Cortex of kidney (tissue), 1 donor: ENCODE measurements at places on chromosomes 11 and 22.

DNA sequence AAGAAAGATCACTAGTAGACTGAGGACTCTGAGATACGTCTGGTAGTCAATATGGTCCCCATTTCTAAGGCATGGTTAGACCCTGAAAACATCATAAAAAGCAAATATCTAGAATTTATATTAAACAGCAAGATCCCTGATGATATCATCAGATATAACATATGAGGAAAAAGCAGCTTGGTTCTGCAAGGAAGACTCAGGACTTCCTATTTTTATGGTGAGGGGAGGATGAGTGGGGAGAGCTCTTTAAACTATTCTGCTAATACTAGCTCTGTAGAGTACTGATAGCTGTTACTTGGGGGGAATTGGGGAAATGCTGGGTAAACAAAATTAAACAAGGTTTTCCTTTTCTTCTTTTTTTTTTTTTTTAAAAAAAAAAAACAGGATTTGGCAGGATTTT lies 235.8 kb downstream of the SWAP70 start:
- DNase-seq = no peak

- no peak for DNase-seq
These were observed 76.4 kb upstream of the NNMT start for GRCh38 chr11:114219559-114220349.

GRCh38 chr11:123718063-123718462 lies 23.4 kb downstream of the ZNF202 start:
- no peak for DNase-seq

- no peak for DNase-seq
These were observed 762 bp upstream of the CCDC134 start for GRCh38 chr22:41799486-41800347.

DNA sequence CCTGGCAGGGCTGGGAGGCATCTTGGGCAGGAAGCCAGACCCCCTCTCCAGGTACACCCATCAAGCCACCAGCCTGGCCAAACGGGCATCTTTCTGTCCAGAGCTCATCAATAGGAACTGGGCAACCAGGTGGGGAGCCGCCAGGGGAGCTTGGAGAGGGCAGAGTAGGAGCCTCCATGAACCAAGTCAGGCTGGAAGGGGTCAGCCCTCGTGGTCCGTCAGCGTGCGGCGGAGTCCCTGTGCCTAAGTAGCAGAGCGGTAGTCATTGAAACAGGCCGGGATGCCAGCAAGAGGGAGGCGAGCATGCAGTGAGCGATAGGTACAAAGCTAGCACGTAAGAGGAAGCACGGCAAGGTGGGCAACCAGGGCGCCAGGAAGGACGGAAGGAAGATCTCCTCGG lies 1.7 kb downstream of the RTL6 start:
- no peak for DNase-seq

- DNase-seq = no peak
These were observed 35.6 kb downstream of the RTL6 start for GRCh38 chr22:44462246-44463010.

GRCh38 chr11:22491555-22492225 lies 133.9 kb downstream of the FANCF start:
- no peak for DNase-seq

DNA sequence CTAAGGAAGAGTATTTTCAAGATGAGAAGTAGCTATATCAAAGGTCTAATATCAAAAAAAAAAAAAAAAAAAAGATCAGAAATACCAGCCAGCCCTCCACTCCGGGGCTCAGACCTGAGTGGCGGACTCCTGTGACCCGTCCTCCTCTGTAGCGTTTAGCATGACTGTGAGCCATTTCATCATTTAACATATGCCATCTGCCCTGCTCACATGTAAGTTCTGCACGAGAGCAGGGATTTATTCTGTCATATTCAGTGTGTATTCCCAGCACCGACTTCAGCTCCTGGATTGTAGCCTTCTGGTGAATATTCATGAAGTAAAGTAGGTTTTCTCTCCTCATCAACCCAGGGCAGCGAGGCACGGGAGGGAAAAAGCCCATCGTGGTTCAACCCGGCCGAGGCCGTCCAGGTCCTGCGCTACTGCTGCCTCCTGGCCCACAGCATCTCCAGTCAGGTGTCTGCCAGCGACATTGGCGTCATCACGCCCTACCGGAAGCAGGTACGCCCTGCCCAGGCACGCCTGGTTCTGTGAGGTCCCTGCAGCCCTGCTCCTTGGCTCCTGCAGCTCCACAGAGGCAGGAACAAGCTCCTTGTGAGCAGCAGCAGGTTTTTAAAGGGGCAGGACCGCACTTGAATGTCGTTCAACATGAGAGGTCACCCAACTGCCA lies 12.7 kb upstream of the PANX2 start:
- no peak for DNase-seq

- no peak for DNase-seq
These were observed 81.1 kb upstream of the CRTAM start for GRCh38 chr11:122757201-122757600.

GRCh38 chr11:130834886-130835285 lies 81.4 kb downstream of the SNX19 start:
- no peak for DNase-seq

DNA sequence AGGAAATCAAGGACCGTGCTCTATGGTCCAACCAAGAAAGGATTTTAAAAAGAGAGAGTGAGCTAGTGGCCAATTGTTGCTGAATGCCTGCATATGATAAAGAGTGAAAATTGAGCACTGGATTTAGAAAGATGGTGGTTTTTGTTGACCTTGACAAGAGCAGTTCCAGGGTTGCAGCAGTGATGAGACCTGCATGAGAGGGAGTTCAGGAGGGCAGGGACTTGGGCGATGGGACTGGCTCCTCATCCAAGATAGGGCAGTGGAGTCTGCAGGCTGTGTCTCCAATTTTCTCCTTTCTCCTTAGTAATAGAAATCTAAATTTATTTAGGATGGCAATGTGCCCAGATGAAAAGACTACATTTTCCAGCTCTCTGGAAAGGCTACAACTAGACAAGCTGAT lies 94.0 kb upstream of the B3GAT1 start:
- no peak for DNase-seq

GRCh38 chr11:76653674-76654284 lies 16.8 kb downstream of the LRRC32 start:
- DNase-seq = no peak

GRCh38 chr22:41787331-41787730 lies 13.1 kb upstream of the CCDC134 start:
- DNase-seq = no peak

DNA sequence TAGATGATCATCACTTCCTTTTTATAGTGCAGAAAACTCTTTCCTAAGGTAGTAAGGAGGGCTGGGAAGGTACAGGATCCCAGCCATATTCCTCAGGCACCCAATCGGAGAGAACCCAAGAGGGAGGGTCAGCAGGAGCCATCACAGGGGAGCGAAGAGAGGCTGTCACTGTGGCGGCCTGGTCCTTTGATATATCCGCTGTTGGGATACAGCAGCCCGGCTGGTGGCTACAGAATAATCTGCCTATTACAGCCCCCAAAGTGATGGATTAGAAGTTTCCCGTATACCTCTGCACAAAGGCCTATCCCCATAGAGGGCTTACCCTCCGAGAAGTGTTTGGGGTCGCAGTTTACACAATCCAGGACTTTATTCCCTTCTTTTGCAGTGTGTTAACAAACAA lies 48.5 kb downstream of the OR4D9 start:
- DNase-seq = no peak

GRCh38 chr22:49672014-49672516 lies 155.6 kb downstream of the BRD1 start:
- DNase-seq = no peak

DNA sequence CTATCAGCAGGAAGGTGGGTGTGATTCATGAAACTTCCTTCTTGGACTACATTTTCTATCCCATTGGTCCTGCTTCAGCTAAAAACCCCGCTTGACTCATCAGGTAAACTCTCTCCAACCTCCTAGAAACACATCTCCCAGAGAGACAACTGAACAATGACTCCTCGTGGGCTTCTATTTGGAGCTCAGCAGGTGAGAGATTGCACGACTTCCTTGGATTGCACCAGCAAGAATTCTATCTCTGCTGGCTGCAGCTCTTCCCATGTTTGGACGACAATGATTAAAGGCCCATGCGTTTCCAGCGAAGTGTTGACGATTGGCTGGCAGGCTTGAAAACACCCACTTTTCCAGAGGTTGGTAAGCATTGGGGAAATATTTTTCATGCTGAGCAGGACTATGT lies 216.1 kb upstream of the NTM start:
- no peak for DNase-seq

GRCh38 chr11:131814108-131814507 lies 443.7 kb downstream of the NTM start:
- DNase-seq = no peak

DNA sequence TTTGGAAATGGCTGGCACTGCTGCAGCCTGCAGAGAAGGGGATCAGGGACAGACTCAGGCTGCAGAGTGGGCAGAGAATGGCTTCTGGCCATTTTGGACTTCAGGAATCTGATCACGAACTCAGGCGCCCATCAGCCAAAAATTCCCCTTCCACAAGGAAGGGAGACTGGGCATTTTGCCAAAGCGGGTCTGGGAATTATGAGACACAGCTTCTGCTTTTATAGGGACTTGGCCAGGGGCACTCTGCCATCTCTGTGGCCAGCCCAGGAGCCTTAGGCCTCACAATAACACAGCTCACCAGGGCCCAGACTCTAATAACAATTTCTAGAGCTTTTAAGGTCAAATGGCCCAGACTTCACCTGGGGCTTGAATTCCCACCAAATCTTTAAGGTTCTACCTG lies 74.7 kb downstream of the CHST1 start:
- DNase-seq = no peak

- DNase-seq = no peak
These were observed 4.6 kb downstream of the TRABD start for GRCh38 chr22:50190182-50190940.

GRCh38 chr11:77814848-77815247 lies 5.7 kb downstream of the RSF1 start:
- DNase-seq = no peak

- no peak for DNase-seq
These were observed 541.4 kb downstream of the BRD1 start for GRCh38 chr22:49286181-49286760.

- no peak for DNase-seq
These were observed 1.7 kb upstream of the CRYBB1 start for GRCh38 chr22:26619510-26619909.

DNA sequence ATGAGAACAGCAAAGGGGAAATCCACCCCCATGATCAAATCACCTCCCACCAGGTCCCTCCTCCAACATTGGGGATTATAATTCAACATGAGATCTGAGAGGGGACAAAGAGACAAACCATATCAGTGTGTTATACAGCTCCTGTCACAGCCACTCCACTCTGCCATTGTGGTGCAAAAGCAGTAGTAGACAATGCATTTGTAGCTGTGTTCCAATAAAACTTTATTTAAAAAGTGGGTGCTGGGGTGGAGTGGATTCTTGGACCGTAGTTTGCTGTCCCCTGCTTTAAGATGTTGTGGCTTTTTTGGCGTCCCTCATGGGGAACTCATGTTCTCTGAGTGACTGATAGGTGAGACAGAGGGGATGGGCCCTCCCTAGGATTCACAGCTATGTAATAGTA lies 399.1 kb downstream of the SOX6 start:
- no peak for DNase-seq

- no peak for DNase-seq
These were observed 10.1 kb upstream of the B4GALNT4 start for GRCh38 chr11:359181-359714.

- DNase-seq = no peak
These were observed 410.6 kb downstream of the SOX6 start for GRCh38 chr11:15945726-15946125.

GRCh38 chr22:21688706-21689381 lies 23.0 kb downstream of the PPIL2 start:
- no peak for DNase-seq

DNA sequence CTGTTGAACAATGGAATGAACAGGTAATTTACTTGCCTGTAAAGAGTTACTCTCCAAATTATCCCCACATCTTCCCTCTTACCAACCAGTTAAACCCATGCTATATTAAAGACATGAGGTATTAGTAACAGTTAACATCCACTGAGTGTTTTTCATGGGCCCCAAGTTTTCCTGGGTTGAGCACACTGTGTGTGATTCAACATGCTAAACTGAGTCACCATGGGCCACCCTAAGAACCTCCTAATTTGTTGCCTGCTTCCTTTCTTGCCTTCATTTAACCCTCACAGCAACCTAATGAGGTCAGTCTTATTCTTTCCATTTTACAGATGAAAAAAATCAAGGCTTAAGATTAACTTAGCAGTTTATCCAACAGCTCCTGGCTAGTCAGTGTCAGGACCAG lies 51.0 kb downstream of the GALNT18 start:
- DNase-seq = no peak

DNA sequence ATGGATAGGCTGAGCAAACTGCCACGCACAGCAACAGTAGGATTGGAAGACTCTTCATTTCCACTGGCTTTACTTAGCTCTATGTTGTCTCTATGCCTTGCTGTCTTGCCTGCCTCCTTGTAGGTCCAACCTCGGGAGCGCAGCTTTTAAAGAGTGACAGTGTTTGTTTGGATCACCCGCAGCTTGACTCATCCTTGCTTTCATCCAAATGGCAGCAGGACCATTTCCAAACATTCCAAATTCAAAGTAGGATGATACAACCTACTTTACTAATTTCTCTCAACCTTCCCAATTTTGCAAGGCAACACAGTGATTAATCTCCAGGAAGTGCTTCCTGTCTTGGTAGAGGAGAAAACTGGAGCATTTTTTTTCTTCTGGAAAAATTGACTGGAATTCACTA lies at the start of gene MMP3:
Gene MMP3 (minus strand): TSS at position 121 of the 400 bp plus-strand sequence. CDS start 63 bp downstream, at position 58.
- DNase-seq = no peak

GRCh38 chr11:83044958-83045712 lies 26.6 kb downstream of the RAB30 start:
- no peak for DNase-seq

DNA sequence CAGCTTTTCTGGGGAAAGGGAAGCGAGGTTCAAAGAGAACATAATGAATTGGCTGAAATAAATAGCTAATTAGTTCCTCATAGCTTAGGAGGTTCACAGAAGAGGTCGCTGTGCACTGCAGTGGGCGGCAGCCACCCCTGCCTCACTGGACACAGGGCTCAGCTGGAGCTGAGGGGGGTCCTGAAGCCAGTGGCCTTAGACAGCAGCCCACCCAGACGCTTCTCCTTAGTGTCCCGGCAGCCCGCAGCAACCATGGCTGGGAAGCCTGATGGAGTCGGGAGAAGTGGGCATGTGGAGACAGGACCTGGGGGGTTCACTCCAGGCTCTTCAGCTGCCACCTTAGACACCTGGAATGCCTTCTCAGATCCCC lies 75.4 kb downstream of the TRIM29 start:
- no peak for DNase-seq

DNA sequence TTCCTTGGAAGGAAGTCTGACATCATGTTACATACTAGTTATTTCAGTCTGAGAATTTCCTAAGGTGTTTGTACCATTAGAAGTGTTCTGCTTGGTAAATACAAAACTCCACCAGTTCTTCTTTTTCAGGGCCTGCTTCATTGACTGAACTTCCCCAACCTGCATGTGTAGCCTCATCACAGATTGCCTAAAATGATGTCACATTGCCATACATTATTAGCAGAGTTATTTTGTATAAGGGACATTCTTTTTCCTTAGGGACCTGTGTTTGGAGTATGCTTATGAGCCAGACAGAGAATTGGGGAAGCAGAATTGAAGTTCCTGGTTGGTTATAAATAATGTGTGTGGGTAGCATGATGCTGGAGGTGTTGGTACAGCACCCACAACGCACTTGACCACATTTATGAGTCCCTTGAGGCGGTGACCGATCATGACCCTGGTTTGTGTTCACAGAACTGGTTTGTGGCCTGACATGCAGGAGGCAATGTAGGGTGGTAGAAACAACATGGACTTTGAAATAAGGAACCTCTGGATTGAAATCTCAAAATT lies 16.4 kb upstream of the MMP7 start:
- no peak for DNase-seq
